ENCODE measurements at places on chromosomes 4 and X.
A peak's percentile ranks its signal among the peaks of the same experiment; 100 is the strongest.

DNA sequence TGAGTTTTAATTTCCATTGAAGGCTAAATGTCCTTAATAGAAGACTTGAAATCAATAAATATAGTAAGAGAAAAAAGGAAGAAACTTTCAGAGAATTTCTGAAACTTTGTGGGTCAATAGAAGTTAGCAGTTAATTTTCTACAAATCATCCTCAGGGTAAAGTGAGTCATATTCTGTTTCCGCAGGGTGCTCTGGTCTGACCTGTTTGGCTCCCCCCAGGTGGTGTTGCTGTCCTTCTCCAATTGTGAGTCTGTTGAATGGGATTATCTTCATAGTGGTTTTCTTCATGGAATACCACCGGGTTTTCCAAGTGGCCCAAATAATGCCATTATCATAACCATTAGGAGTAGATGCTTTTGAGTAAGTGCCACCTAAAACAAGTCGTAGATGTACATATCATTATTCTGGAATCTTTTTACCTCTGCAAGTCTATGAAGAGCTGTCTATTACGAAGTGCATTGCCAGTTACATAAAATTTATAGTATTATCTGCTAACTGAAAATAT is 7.7 kb downstream of the FGG start:
- DNase-seq: no peak

- DNase-seq: peak; percentile 71
These were observed 169.2 kb downstream of the AFAP1 start for GRCh38 chr4:7770224-7771050.

DNA sequence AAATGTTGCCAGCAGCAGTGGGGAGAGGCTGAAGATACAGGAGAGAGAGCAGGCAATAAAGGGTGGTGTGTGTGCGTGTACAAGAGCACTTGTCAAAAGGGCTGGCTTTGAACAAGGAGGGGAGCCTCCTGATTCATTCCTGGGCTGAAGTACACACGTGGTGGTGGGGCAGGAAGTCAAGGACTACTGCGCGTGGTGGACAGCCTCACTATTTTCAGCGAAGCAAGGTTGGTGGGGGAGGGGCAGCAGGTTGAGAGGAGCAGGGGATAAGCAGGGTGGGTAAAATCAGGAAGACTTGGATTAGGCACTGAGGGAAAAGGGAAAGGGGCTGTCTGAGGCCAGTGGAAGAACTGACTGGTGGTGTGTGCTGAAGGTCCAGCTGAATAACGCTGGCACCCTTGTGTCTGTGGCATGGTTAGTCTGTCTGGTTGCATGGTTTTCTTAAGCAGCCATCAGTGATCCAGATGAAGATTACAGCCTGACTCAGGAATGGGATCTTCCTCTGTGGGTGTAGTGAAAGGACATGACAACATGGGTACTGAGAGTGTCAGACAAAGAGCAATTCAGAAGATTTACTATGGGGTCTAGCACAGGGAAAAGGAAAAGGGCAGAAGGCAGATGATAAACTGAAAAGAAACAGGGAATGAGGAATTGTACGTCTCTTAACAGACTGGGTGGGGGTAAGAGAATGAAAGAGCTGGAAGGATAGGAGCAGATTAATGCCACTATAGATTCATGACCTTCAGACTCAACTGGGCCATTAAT is 149.8 kb downstream of the CHM start:
- no peak for DNase-seq

DNA sequence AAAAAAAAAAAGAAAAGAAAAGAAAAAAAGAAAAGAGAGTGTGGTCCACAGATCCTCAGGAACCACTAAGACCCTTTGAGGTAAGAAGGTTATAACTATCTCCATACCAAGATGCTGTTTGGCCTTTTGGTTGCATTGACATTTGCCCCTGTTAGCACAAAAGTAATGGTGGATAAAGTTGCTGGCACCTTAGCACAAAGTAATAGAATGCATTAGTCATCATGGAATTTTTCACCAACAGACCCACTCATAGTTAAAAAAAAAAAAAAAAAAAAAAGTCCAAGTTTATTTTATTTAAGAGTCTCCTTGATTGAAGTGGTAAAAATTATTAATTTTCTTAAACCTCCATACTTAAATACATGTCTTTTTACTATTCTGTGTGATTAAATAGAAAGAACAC is 78.4 kb upstream of the RBPJ start:
- no peak for DNase-seq

- DNase-seq: no peak
These were observed 60.5 kb downstream of the NHS start for GRCh38 chrX:17435476-17435875.

GRCh38 chr4:985123-985830 is 1.6 kb upstream of the IDUA start:
- DNase-seq: peak; percentile 93

- peak; percentile 97 for DNase-seq
These were observed at the start of gene UFSP2 for GRCh38 chr4:185425647-185426352. Gene UFSP2, minus strand, starts transcription at chr4:185425964. Its CDS starts 96 bp downstream, at chr4:185425868.

GRCh38 chr4:156313497-156313896 is 359.8 kb upstream of the CTSO start:
- DNase-seq: no peak

- DNase-seq: no peak
These were observed 88.4 kb downstream of the LRP2BP start for GRCh38 chr4:185307136-185307950.

GRCh38 chr4:141389649-141390048 is 169.0 kb downstream of the ZNF330 start:
- DNase-seq: no peak

GRCh38 chr4:79450053-79450452 is 42.0 kb upstream of the GK2 start:
- DNase-seq: no peak

DNA sequence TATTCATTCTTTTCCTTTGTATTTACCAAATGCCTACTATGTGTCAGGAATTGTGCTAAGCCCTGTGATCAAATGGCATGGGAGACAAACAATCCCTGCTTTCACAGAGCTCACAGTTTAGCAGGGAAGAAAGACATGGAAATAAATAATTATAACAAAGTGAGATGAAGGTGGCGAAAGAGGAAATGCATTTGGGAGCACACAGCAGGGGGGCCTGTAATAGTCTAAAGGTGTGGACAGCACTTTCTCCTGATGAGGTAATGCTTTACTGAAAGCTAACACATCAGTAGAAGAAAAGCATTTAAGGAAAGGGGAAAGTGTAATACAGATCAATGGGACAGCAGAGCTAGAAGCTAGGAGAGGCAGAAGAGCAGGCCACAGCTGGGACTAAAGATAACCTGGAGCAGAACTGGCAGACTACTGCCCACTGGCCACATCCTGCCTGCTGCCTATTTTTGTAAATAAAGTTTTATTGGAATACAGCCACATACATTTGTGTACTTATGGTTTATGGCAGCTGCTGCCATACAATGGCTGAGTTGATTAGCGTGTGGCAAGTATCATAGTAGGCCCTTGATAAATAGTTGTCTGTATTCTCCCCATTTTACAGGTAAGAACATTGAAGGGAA is 67.1 kb upstream of the TAPT1 start:
- no peak for DNase-seq

GRCh38 chr4:76948443-76949275 is 893 bp upstream of the SEPTIN11 start:
- peak; percentile 88 for DNase-seq

- no peak for DNase-seq
These were observed 30.0 kb upstream of the FGFR3 start for GRCh38 chr4:1763070-1763549.

DNA sequence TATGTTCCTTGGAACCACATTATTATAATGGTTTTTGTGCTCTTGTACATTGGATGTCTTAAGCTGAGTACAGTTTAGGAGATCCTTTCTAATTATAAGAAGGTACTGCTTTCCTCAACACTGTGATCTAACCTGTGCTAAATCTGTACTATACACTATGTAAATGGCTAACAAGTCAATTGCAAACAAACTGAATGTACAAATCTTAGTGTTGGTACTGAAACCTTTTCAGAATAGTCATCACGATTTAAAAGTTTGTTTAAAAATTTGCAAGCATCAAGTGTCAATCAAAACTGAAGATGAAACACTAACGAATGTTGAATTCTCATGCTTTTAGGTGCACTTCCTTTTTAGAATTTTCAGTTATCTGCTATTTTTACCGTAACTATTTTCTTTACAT is 2090.4 kb upstream of the TENM3 start:
- DNase-seq: no peak

- no peak for DNase-seq
These were observed 105.6 kb upstream of the MAMLD1 start for GRCh38 chrX:150257353-150258175.

DNA sequence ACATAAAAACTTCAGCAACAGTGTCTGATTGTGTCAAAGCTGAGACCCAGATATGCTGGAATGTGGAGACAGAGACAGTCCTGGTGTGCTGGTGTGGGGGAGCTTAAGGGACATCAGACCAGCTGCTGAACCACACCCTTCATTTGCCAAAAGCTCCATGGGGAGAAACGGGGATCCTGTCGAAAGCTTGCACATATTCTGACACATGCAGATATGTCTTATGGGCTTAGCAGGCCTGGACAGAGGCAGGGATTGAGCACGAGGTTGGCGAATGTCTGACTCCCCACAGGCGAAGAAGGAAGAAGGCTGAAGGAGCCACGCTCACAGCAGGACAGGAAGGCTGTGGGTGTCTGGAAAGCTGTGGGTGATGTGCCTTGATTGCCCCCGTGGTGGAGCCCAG is 72.1 kb upstream of the ACSL1 start:
- no peak for DNase-seq

DNA sequence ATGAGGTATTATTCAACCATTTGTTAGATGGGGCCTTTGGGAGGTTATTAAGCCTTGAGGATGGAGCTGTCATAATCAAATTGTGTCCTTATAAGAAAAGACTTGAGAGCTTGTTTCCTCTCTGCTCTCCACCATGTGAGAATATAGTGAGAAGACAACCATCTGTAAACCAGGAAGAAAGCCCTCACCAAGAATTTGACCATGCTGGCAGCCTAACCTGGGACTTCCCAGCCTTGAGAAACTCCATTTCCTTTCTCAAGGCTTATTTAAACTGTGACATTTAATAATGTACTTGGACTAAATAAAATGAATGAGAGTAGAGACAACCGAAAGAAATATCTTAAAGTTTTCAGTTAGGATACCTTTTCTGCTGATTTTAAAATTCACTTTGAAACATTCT is 83.7 kb upstream of the GC start:
- no peak for DNase-seq

DNA sequence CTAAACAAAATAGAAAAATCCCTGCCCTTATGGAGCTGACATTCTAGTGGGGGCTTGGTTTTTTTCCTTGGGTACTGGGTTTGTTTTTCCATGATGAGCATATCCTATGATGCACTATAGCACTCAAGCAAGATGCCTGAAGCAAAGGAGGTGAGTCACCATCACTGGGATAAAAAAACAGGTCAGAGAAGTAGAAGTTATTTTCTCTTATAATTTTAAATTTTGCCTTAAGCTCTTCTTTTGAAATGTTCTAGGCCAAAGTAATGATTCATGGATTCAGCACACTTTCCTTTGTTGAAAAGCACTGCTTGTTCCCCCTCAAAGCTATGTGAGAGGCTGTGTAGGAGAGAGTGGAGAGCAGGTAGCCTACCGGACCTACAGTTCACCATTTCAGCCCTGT is 15.2 kb upstream of the CXCL2 start:
- DNase-seq: no peak

DNA sequence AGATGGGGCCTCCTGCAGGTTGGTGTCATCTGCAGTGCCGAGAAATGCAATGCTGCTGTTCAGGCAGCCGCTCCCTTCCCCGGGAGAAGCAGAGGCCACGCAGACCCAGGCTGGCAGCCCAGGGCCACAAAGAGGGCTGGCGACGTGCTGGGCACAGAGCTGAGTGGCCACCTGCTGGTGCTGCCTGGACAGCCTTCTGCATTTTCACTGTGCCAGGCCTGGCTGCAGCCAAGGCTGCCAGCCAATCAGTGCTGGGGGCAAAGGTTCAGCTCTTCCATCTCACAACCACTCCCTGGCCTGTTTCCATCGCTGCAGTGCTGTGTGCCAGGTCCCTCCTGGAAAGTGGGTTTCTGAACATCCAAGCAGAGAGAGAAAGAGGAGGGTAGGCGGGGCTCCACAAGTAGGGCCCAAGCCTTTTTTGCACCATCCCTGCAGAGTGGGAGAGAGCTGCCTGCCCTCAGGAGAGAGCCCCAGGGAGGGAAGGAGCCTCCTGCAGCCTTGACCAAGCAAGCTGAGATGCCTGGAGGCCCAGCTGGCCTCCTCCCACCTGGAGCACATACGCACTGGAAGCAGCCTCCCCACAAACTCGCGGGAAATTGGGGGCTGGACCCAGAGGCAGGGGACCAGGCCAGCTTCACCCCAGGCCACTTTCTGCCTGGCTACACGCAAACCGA is 20.1 kb downstream of the ADRA2C start:
- no peak for DNase-seq

DNA sequence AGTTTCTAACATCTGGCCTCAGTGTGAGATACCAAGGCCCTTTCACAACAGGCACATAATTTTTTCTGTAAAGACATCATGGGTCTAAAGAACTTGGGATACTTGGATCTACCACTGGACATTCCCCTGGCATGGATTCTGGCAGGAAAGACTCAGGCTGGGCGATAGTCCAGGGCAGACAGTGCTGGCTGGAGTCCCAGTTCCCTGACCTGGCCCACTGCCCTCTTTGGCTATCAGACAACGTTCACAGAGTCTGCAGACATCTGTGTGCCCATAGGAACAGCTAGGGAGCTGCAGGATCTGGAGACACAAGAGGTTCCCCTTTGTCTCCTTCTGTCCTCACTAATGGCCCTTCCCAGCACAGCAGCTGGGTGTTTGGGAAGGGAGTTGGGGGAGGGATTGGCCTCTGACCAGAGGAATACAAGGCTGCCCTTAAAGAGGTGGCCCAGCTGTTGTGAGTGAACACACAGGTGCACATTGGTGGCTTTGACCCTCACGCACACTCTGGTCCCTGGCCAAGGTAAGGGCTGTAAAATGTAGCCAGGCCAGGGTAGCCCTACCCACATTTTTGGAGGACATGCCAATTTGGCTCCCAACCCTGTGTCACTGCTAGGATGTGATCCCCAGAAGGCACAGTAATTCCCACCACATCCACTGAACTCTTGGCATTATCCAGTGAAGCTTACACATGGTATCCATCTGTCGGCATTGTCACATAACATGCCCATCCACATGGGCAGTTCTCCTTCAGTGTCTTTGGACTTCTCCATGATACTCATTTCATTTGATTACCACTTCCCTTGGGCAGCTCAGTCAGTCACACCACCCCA is 72.3 kb downstream of the SOX3 start:
- no peak for DNase-seq

- no peak for DNase-seq
These were observed 94.9 kb upstream of the MYOZ2 start for GRCh38 chr4:119040694-119041185.

DNA sequence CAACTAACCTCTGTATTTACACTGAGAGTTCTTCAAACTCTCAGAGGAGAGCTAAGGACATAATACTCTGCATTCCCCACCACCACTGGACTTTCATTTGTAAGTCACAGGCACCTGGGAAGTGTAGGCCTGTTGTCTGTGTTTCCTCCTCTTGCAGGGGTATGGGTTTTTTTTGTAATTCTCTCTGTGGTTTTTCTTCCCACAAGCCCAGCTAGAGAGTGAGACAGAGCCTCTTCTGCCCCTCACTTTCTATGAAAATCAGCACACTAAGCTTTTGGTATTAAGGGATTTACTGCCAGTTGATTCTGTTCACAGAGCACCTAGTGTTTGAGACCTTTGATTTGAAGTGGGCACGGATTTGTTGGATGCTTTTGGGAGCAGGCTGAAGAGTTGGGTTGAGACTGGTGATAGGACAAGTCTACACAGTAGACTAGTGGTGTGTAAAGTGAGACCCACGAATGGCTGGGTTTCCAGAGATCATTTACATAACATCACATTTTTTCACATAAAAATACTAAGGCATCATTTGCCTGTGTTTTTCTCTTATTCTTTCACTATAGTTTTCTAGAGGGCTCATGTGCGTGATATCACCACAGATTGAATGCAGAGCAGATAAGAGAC is 28.9 kb upstream of the WDR17 start:
- no peak for DNase-seq
